ENCODE measurements at places on chromosomes 12 and 14.

DNA sequence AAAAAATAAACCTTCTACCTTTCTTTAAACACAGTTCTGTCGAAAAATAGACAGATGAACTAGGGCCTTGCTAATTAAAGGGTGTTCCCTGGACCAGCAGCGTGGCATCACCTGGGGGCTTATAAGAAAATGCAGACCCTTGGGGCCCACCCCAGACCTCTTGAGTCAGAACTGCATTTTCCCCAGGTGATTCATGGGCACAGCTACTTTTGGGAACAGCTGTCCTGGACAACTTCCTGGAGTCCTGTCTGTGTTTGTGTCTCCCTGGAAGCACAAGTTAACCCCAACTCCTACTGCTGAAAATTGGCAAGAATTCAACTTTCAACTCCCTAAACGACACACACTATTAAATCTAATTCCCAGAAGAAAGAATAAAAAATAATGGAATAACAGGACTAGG is 17.8 kb downstream of the FBLN5 start:
- no peak for DNase-seq

DNA sequence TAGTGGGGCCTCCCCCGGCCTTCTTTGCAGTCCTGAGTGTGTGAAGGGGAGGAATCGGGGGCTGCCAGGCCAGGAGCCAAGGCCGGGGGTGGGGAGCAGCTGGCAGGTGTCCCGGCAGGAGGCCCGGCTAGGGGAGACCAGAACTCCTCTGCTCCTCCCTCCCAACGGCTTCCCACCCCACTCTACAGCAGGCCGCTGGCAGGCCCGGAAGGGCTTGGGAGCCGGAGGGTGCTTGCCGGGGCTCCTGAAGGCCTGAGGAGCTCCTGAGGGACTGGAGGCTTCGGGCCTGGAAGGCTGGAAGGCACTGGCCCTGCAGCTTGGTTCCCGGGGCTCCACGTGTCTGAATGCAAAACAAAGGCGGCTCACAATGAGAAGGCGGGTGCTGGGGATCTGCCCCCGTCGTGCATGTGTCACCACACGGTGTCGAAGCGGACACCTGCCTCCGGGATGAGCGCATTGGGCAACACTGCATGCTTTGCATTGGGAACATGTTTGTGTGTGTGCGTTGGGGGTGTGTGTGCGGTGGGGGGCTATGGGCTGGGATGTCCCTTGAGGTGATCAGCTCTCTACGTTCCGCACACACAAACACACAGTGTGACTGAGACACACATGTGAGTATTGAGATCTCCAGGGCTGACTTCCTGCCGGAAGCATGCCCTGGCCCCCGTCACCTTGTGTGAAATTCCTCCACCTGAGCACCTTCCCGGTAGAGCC is 30.9 kb upstream of the ANKRD9 start:
- no peak for DNase-seq

DNA sequence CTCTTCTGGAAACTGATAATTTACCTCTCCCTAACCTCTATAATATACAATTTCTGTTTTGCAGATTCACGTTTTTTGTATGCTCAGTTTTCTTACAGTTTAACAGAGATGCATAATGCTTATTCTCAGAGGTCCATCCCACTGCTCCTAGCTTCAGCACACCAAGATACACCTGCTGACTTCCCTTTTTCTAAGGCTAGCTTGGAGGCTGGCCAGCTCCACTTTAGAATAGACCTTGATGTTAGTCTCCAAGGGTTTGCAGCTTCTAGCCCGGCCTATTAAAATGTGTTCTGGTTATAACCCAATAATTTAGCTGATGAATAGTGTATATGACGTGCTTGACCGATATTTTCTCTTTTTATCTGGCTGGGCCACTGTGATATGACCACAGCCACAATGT is 261.2 kb downstream of the EGLN3 start:
- no peak for DNase-seq

GRCh38 chr14:67856827-67857226 is 37.2 kb downstream of the RAD51B start:
- no peak for DNase-seq

DNA sequence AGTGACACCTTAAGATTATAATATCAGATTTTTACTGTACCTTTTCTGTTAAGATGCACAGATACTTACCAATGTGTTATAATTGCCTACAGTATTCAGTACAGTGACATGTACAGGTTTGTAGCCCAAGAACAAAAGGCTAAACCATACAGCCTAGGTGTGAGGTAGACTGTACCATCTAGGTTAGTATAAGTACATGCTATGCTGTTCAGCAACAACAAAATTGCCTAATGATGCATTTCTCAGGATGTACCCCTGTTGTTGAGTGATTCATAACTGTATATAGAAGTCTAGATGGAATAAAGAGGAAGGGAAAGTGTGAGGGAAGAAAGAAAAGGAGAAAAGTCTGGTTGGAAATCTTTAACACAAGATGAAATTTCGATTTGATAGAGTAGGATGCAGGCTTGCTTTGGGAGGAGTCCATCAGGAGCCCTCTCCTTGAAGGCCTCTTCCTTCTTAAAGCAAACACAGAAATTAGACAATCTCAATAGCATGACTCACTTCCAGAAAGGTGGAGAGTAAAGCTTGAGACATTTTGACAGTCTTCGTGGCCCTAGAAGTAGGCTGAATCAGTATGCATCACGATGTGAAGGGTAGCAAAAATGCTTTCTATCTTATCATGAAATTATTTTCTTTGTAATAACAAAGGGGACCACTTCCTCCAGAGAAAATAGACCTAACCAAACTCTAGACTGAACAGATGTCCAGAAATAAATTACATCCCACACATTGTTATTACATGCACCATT is 191.5 kb downstream of the SYT1 start:
- DNase-seq, result no peak

GRCh38 chr12:3655328-3655900 is 97.5 kb downstream of the CRACR2A start:
- no peak for DNase-seq
